CD4-positive, alpha-beta T cell (primary cell): ENCODE measurements at places on chromosomes 7 and 10. TPM values are rescaled to one million over a fixed set of nuclear protein-coding genes. Genes with fewer than 3 reads are reported as not detected.

The ASB10 gene
- not detected for total RNA-seq

The SAMD9 gene
- 21.5 TPM for total RNA-seq

The GIMAP1 gene
- 8.1 TPM for total RNA-seq

The SEMA3D gene
- not detected for total RNA-seq

The GDF10 gene
- total RNA-seq = 0.22 TPM

The ITIH5 gene
- total RNA-seq = not detected

The EPO gene
- total RNA-seq = not detected

The ADARB2 gene
- total RNA-seq = not detected

The PHKG1 gene
- total RNA-seq = 9.7 TPM

The ATOH7 gene
- not detected for total RNA-seq

The BLOC1S2 gene
- total RNA-seq = 49.4 TPM

The HSPA12A gene
- total RNA-seq = 0.49 TPM

The PDE6C gene
- total RNA-seq = not detected

The OPALIN gene
- total RNA-seq = not detected

The ASB15 gene
- total RNA-seq = not detected

The ADIRF gene
- not detected for total RNA-seq

The GPR15LG gene
- total RNA-seq = not detected

The DLX5 gene
- total RNA-seq = not detected

The GNGT1 gene
- not detected for total RNA-seq

The HYAL4 gene
- total RNA-seq = not detected

The MAGI2 gene
- not detected for total RNA-seq

The MLXIPL gene
- not detected for total RNA-seq

The SH2D4B gene
- total RNA-seq = 0.16 TPM

The CLEC5A gene
- not detected for total RNA-seq

The EIF4H gene
- total RNA-seq = 316 TPM

The PPP1R17 gene
- not detected for total RNA-seq

The PTPN20 gene
- total RNA-seq = 2.2 TPM

The FBXL13 gene
- total RNA-seq = 1.4 TPM

The GBX1 gene
- total RNA-seq = not detected

The NANOS1 gene
- total RNA-seq = 0.08 TPM

The GNAT3 gene
- not detected for total RNA-seq

The INSYN2A gene
- total RNA-seq = not detected

The IL2RA gene
- 5.4 TPM for total RNA-seq

The PRKAG2 gene
- total RNA-seq = 42.3 TPM
